ENCODE measurements at places on chromosomes 4 and X.

- DNase-seq: no peak
Observed at GRCh38 chr4:185865901-185866328, 53.9 kb upstream of the SORBS2 start.

- DNase-seq: no peak
Observed at GRCh38 chrX:30865015-30865414, 24.0 kb downstream of the TAB3 start.

DNA sequence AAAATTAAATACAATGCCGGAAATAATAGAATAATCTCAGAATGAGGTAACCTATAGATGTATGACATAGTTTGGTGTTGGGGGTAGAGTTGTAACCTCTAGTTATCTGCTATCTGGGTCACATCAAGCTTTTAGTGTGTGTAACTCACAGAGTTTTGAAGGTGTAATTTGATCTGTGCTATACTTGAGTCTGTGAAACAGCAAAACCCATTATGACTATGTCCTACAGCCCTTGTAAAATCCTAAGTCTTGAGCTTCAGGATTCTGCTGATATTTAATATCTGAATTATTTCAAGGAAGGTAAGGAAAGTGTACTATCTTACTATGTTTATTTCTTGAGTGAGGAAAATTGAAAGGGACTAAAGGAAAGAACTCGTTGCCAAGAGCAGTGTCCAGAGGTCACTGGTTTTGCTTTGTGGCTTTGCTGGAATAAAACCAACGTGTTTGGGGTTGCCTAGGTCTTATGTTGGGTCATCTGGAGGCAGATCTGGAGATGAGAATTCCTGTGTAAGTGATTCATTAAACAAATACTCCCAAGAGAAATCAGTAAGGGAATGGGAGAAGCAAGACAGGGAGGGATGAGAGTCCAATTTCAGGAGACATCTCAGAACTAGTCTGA, 107.8 kb upstream of the CBLL2 start:
- DNase-seq: no peak

DNA sequence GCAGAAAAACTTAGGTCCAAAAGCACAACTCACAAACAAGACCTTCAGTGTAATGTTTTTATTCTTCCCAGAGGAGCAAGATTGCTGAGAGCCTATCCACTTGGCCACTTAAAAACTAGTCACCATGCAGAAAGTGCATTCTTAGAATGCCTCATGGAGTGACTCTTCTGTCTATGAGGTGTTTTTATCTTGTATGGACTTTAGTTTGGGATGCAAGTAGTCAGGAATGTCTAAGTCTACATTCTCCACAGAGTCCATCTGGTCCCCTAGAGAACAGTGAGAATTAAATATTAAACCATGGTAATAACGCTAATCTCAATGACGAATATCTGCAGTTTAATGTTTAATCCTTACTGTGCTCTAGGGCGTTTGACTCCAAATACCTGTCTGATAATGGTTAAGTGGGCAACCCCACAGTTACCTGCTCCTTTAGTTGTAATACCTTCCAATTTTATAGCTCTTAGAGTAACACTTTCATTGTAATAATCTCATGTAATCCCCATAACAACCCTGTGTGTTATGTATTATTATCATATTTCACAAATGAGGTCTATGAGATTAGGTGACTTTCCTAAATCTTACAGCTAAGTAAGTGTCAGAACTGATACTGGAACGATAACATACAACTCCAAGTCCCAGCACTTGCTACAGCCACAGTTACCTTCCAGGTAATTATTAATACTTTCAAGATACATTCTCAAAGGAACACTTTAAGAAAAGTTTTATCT, 235.6 kb upstream of the JADE1 start:
- no peak for DNase-seq

GRCh38 chr4:8594097-8595038, 1.8 kb downstream of the CPZ start:
- DNase-seq: no peak

DNA sequence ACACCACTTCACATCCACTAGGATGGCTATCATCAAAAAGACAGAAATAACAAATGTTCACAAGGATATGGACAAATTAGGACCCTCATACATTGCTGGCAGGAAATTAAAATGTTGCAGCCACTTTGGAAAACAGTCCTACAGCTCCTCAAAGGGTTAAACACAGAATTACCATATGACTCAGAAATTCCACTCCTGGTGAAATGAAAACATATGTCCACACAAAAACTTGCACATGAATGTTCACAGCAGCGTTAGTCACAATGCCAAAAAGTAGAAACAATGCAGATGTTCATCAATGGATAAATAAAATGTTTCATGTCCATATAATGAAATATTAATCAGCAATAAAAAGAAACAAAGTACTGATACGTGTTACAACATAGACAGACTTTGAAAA, 15.1 kb downstream of the S100G start:
- no peak for DNase-seq

GRCh38 chr4:109174224-109174953, 128.1 kb downstream of the COL25A1 start:
- no peak for DNase-seq

- no peak for DNase-seq
Observed at GRCh38 chrX:54452920-54453319, 12.7 kb downstream of the TSR2 start.

DNA sequence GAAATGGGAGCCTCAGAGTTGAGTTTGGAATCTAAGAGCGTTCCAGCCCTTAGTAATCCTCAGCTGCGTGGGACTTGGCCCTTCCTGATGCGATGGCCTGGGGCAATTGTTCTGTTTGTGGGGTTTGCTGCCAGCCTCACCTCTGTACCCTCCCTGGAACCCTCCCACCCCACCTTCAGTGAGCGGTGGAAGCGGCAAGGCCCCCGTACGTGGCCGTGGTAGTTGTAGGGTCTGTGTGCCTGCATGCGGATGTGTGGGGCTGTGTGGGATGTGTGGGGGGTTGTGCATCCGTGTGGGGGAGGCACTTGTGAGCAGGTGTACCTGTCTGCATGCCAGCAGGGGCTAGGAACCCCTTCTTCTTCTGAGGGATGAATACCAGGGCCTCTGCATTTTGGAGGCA, 65.4 kb upstream of the ADRA2C start:
- no peak for DNase-seq

DNA sequence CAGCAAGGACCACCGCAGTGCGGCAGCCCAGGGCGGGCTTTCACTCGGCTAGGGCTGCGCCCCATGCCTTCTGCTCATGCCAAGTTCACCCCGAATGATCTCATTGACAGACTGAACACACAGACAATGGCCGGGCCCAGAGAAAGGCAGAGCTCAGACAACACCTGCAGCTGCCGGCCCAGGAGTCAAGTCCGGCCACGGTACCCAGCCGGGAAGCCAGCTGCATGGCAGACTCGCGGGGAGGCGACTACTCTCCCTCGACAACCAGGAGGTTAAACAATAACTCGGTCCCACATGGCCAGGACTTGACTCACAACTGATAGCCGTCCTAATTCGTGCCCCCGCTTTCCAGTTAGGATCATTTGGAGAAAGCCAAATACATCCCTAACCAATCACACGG, 50.4 kb downstream of the ABLIM2 start:
- DNase-seq: no peak

- no peak for DNase-seq
Observed at GRCh38 chrX:131262200-131262599, 26.9 kb downstream of the IGSF1 start.

GRCh38 chrX:12319003-12319519, 180.8 kb downstream of the FRMPD4 start:
- no peak for DNase-seq

- no peak for DNase-seq
Observed at GRCh38 chr4:122847931-122848330, 21.3 kb downstream of the FGF2 start.

DNA sequence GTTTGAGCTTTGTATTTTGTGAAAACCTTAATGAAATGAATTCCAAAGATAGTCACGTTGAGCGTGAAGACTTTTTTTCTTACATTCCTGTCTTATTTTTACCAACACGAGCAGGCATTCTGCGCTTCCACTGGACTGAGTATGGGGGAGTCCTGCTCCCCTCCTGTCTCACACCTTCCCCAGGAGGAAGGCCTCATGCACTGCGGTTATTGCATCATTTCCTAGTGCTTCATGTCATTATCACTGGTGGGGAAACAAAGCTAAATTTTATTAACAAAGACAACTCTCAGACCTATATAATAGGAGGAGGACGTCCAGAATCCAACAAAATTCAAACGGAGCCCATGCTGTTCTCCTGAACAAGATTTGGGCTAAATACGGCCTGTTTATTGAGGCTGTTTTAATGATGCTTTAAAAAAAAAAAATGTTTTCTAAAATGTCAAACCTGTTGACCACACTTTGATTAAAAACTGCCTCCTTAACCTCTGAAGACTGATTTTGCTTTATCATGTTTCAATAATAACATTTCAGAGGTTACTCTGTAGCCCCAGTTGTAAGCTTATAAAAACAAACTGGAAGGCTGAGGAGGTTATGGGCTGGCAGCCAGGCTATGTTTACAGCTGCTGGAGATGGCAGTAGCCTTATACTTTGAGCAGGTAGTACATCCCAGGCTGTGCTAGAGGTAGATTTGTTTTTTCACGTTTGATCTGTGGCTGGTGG, 118.0 kb downstream of the SOWAHB start:
- no peak for DNase-seq

GRCh38 chrX:23888887-23889501, 18.7 kb downstream of the APOO start:
- DNase-seq: no peak

DNA sequence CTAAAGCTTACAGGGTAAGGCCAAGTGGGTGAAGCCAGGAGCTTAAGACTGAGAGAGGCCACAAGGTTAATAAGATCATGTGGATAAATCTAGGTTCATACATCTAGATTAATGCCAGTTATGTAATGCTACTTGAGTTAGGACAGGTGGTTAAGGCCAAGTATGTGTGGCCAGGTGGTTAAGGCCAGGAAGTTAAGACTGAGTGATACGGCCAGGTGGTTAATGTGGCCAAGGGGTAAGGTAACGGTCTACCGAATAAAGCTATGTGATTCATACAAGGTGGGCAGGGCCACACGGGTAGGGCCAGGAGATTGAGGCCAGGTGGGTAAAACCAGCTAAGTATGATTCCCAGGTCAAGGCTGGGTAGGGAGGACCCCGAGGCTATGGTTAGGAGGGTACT, 223.0 kb downstream of the TACR3 start:
- DNase-seq: no peak

DNA sequence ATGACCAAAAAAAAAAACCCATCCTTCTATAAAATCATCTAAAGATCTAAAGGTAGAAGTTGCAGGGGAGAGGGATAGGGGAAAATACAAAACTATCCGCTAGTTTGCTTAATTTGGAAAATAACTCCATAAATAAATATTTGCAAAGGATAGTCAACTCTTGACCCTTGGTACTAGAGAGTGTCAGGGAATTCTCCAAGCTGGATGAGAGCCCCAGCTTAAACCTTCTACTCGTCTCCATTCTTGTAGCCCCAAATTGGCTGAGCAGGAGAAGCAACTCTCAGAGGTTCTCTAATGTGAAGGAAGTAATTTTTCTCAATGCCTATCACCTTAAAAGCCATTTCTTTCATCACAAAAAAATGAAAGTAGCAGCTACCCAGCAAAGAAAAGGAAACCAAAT, 35.2 kb downstream of the ACSL4 start:
- no peak for DNase-seq

DNA sequence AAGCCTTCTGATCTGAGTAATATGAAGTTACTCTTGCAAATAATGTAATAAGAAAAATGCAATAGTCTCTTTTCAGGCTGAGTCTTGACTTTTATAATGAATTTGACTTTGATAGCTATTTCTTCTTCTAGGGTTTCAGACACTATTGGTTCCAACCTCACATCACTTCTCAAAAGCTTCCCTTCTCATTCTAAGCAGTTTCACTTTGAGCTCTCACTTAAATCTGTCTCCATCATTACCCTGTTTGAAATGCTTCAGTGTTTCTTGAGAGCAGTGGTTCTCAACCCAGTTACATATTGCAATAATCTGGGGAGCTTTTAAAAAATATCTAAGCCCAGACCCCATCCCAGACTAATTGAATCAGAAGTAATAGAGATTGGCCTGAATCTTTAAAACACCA, 40.5 kb upstream of the BMP2K start:
- DNase-seq: no peak

DNA sequence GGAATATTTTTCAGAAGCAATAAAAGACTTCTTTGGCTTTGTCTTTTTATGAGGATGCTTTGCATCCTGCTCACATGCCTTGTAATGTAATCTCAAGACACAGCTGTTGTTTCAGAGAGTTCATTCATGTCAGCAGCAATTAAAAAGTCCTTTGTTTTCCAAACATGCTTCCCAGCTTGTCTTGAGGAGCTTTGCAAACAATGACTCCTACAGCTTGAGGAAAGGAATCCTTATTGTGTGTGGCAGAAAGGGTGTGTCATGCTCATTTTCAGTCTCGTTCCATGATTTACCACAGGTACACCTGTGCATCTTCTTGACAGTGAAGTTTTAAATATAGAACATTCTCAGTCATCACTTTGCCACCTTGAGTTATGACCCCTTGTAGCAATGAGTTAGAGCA, 139.2 kb upstream of the AADAT start:
- no peak for DNase-seq

DNA sequence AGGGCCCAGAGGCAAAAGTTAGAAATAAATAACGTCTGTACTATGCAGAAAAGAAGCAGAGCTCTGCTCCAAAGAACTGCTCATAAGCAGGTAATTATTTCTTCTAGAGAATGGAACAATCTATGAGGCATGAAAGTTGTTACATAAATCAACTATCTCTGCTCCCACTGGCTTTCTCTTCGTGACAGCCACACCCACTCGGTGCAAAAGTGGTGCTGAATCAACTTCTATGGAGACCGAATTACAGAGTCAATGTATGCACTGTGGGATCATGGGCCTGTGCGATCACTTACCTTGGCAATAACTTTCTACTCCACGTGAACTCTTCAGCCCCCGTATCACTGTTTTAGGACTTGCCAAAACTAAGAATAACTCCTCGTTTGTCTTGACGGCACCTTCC, 99.4 kb upstream of the ATXN3L start:
- DNase-seq: no peak

DNA sequence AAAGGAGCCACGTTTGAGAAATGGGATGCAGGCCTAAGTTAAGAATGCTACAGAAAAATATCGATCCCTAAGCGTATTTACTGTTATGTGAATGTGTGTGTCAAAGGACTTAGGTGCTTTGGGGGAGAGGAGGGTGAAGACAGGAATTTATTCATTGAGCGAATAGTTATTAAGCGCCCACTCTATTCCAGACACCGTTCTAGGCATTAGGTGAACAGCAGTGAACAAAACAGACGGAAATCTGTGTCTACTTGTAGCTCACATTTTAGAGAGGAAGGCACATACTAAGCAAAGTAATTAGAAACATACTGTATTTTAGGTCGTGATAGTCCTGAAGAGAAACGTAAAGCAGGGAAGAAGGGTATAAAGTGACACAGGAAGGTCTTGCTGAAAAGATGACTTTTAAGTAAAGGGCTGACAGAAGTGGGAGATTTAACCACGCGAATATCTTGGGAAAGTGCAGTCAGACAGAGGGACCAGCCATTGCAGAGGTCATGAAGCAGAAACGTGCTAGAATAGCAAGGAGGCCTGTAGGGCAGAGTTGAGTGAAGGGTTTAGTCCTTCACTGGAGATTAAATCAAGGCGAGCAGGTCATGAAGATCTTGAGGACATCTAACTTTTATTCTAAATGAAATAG, 541 bp downstream of the AIMP1 start:
- no peak for DNase-seq

All from stimulated activated CD4-positive, alpha-beta T cell treated with anti-CD3 and anti-CD28 coated beads, Interleukin-4, amount 100 ng/mL, for 48 hours (primary cell).